ENCODE measurements at places on chromosomes 3 and 15.
A peak's percentile ranks its signal among the peaks of the same experiment; 100 is the strongest.

DNA sequence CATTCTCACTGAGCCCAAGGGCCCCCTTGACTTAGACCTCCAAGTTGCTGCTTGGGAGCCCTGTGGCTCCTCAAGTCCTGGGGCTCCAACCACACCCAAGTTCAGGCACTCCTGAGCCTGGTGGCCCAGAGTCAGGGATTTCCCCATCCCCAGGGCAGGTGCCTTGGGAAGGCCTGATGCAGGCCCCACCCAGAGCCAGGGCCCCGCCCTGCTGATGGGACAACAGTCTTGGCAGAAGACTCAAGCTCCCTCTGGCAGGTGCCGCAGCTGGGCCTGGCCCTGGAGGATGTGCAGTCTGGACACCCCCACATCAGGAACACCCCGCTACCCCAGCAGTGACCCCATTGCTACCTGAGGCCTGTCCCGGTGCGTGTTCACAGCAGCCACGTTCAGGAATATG, 17.7 kb upstream of the SHISA5 start:
- H3K27me3 ChIP-seq = no peaks in the 10 kb centered on the region
- no peak overlapping the region for H3K27ac ChIP-seq
- no peaks in the 10 kb centered on the region for H3K36me3 ChIP-seq

DNA sequence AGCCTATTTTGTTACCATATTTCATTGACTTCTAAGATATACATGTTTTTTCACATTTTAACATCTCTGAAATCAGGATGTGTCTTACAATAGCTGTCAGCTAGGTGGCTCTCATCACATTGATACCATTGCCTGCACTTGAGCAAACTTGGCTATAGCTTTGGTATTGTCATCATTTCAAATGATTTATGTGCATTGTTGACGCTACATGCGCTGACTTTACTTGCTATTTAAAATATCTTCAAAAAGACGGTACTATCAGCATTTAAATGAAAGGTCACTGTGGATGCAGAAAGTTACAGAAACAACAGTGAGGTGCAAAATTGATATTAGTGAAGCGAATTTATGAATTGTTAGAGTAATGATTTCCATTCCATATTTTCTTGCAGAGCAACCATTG, 54.0 kb upstream of the ABHD2 start:
- H3K27me3 ChIP-seq = peaks cover 32% of the 10 kb centered on the region
- H3K27ac ChIP-seq = no peak overlapping the region
- DNase-seq = no peak
- H3K4me1 ChIP-seq = no peaks in the 10 kb centered on the region

DNA sequence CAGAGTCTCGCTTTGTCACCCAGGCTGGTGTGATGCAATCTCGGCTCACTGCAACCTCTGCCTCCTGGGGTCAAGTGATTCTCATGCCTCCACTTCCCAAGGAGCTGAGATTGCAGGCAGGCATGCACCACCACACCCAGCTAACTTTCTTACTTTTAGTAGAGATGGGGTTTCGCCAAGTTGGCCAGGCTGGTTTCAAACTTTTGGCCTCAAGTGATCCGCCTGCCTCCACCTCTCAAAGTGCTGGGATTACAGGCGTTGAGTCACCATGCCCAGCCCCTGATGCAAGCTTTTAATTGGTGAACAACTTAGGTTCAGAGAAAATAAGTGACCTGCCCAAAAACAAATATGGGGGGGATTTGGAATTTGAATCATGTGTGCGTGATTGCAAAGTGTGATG, 246.2 kb downstream of the LRTM1 start:
- no peak for DNase-seq
- H3K27me3 ChIP-seq = no peaks in the 10 kb centered on the region
- no peak overlapping the region for H3K4me3 ChIP-seq
- no peak overlapping the region for H3K27ac ChIP-seq
- H3K36me3 ChIP-seq = peaks cover 7% of the 10 kb centered on the region
- H3K4me1 ChIP-seq = no peaks in the 10 kb centered on the region

DNA sequence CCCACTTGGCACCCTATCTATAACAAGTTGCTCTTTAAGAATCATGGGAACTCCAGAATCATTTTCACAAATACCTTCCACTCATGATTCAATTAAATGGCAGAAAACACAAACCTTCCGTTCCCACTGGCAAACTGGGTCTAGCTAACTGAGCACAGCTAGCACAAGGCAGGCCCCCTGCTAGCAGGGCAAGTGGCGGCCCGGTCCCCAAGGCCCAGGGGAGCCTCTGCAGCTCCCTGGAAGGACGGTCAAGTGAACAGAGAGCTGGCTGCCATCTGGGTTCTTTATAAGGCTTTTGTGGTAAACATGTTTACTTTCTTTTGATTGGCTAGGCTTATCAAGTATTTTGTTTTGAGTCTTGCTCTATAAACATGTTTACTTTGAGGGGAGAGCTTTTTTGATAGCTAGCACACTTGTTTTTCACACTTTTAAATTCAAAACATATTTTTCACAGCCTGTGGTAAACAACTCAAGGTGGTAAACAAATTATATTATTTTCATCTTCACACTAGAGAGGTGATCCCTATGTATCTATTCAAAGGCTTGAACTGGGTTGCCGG, 81.4 kb downstream of the FOXP1 start:
- no peaks in the 10 kb centered on the region for H3K27me3 ChIP-seq
- no peak overlapping the region for H3K4me3 ChIP-seq
- H3K27ac ChIP-seq = no peak overlapping the region

GRCh38 chr15:57312318-57313133, 63.8 kb upstream of the CGNL1 start:
- no peak for DNase-seq
- H3K4me3 ChIP-seq = no peak overlapping the region
- no peaks in the 10 kb centered on the region for H3K36me3 ChIP-seq
- no peaks in the 10 kb centered on the region for H3K27me3 ChIP-seq

GRCh38 chr15:92197746-92198145, 195.9 kb upstream of the ST8SIA2 start:
- H3K4me3 ChIP-seq = no peak overlapping the region
- H3K36me3 ChIP-seq = no peaks in the 10 kb centered on the region
- H3K4me1 ChIP-seq = no peaks in the 10 kb centered on the region
- no peak for DNase-seq

- no peak for DNase-seq
- no peak overlapping the region for H3K27ac ChIP-seq
- H3K4me1 ChIP-seq = peaks cover 38% of the 10 kb centered on the region
- H3K36me3 ChIP-seq = no peaks in the 10 kb centered on the region
Observed at GRCh38 chr3:132433121-132433520, 15.8 kb downstream of the DNAJC13 start.

DNA sequence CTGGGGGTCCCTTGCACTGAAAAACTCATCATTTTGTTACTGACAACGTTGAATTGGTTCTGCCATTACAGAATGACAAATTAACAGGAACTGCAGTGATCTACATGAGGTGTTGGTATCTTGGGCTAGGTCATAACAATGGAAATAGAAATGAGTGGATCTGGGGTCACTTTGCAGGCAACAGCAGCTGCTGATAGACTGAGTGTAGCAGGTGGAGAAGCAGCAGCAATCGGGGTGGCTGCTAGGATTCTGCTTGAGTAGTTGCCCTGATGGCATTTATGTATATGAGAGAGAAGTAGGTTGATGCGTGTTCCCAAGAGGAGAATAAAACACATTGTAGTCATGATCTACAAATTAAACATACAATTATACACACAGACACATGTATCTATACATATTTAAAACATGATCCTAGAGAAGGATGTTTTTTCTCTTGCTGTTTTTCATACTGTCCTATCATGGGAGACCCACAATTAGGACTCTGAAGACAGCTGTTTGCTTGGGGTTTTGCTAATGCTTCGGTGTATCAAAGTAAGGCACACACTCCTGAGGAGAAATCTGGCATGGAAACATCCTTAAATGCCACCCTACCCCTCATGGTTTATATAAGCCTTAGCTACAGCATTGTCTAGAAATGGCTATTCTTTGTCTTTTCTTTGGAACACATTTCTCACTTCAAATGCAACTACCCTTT, 15.8 kb upstream of the THBS1 start:
- no peak for DNase-seq
- no peak overlapping the region for H3K4me3 ChIP-seq
- peaks cover 7% of the 10 kb centered on the region for H3K27me3 ChIP-seq
- H3K27ac ChIP-seq = no peak overlapping the region
- H3K36me3 ChIP-seq = no peaks in the 10 kb centered on the region

- H3K27me3 ChIP-seq = no peaks in the 10 kb centered on the region
- DNase-seq = no peak
- H3K27ac ChIP-seq = no peak overlapping the region
- no peaks in the 10 kb centered on the region for H3K4me1 ChIP-seq
Observed at GRCh38 chr3:65492249-65492648, 546.5 kb downstream of the MAGI1 start.

- H3K27me3 ChIP-seq = no peaks in the 10 kb centered on the region
- peak overlapping the region; percentile 98 for H3K27ac ChIP-seq
- peaks cover 8% of the 10 kb centered on the region for H3K36me3 ChIP-seq
- peak; percentile 68 for DNase-seq
- H3K4me3 ChIP-seq = peak overlapping the region; percentile 100
- H3K4me1 ChIP-seq = peaks cover 44% of the 10 kb centered on the region
Observed at GRCh38 chr15:52677593-52678467, 1.4 kb downstream of the ATOSA start.

GRCh38 chr3:23368731-23369130, 165.6 kb downstream of the UBE2E2 start:
- H3K27ac ChIP-seq = no peak overlapping the region
- DNase-seq = no peak
- H3K4me3 ChIP-seq = no peak overlapping the region
- H3K36me3 ChIP-seq = peaks cover 5% of the 10 kb centered on the region
- no peaks in the 10 kb centered on the region for H3K27me3 ChIP-seq
- no peaks in the 10 kb centered on the region for H3K4me1 ChIP-seq

- H3K4me1 ChIP-seq = no peaks in the 10 kb centered on the region
- peaks cover 11% of the 10 kb centered on the region for H3K27me3 ChIP-seq
- DNase-seq = no peak
- no peak overlapping the region for H3K4me3 ChIP-seq
- H3K36me3 ChIP-seq = no peaks in the 10 kb centered on the region
- no peak overlapping the region for H3K27ac ChIP-seq
Observed at GRCh38 chr3:186451371-186451770, 89.3 kb upstream of the DGKG start.

- H3K27me3 ChIP-seq = peaks cover 6% of the 10 kb centered on the region
- peak; percentile 42 for DNase-seq
- peaks cover 63% of the 10 kb centered on the region for H3K4me1 ChIP-seq
- H3K27ac ChIP-seq = peak overlapping the region; percentile 22
- no peaks in the 10 kb centered on the region for H3K36me3 ChIP-seq
Observed at GRCh38 chr3:37906734-37907282, 45.1 kb downstream of the CTDSPL start.

Measured in activated T-cell treated with anti-CD3 and anti-CD28 coated beads, Interleukin-2, amount 50 U/mL, for 72 hours (primary cell).